ENCODE measurements at places on chromosomes 4 and X. TPM values are rescaled to one million over a fixed set of nuclear protein-coding genes. Genes with fewer than 3 reads are reported as not detected.

Gene CXCL10
- total RNA-seq: 1.3 TPM

DNA sequence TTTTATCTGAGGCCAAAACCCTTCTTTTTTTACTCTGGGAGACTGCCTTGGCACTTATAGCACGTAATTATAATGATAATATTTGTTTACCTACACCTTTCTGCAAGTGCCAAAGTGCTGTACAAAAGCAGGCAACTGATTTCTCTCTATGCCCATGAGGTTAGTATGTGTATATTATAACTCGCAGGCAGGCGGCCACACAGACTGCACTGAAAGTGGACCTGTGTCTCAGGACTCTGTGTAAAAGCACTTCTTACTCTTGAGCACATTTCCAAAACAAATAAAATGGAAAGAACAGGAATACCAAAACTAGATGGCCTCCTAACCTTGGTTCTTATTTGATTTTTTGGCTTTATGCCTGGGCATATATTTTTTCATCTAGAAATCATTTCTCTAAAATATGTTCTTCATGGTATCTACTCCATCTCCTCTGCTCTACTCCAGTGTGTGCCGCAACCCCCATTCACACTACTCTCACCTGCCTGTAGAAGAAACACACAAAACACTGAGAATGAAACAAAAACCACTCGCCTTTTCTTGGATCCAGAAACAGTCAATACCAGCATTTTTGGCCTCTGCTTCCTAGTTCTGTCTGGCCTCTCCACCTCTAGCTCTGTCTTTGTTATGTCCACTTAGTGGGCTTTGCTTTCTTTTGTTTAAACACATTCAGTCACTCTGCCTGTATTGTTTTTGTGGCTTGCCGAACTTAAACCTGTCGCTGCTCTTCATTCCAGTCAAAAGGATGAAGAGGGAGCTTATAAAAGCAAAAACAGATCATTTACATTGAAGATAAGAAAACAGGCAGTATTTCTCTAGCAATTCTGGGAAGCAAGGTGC lies 934.5 kb upstream of the TENM3 start:
- no peak for DNase-seq

DNA sequence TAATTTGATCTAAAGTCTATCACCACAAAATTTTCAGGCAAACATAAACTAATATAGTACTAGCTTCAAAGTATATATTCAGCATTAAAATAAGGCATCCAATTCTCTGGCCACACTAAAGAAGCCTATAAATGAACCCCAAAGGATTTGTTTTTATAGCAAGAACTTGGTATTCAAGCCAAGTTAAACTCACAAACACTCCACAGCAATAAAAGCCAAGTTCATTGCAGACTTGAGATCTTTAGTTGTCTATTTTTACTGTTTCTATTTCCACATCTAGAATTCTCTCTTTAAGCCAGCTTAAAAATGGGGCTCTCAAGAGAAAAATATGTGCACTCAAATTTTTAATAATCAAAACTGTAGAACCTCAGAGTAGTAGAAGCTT lies 51.1 kb downstream of the WDFY3 start:
- DNase-seq: no peak

- DNase-seq: peak; percentile 33
These were observed 133.4 kb downstream of the RASL11B start for GRCh38 chr4:52995360-52996030.

GRCh38 chr4:5474756-5475155 lies 233.6 kb downstream of the EVC2 start:
- DNase-seq: no peak

DNA sequence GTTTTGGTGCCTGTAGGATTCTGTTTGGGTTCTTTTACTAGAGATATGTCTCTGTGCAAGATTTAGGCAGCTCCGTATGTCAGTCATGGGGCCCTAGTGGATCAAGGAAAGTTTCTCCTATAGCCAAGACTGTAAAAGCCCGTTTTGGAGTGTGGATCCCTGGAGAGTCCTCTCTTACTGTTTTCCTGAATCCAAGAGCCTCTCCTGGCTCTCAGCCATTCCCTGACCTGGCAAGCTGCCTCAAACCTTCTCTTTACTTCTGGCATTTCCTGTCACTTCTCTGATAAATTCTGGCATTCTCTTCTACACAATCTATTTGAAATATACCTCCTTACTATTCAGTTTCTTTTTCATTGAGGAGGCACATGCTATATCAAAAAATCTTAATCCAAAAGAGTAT lies 41.4 kb downstream of the DCAF12L2 start:
- DNase-seq: no peak

- DNase-seq: no peak
These were observed 70.1 kb downstream of the PCYT1B start for GRCh38 chrX:24577091-24577490.

DNA sequence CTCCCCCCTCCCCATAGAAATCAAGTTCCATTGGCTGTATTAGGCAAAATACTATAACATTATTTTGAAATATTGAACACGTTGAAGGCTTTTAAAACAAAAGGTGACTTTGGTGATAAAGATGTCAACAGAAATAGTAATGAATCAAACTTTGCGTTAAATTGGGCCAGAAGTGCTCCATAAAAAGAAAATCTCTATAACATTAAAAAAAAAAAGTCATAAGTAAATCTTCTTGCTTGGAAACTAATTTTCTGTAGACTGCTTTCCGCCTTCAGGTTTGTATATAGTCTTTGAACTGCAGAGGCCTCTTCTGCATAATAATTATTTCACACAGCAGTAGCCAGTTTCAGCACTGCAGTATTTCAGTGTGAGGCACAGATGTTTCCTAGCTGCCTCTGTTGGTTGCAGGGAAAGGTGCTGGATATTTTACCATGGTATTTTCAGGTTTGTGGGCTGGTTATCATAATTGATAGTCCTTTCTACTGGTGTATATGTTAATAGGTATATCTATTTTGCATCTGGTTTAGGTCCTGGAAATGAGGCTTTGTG lies 158.9 kb downstream of the KDM6A start:
- no peak for DNase-seq

DNA sequence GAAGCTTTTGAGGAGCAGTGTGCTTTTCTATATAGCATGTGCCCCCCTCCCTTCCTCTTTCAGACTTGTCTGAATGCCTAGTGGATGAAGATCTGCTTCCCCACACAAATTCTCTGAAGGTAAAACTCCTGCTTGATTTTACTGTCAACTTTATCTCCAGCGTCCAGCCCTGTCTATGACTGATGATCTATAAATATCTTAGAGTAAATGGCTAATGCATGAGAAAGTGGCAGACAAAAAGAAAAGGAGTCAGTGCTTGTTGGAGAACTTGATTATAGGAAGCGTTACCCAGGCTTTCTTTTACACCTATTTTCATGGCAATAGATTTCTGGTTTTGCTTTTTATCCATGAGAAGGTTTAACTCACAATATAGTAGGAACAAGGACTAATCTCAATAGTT lies 168.3 kb upstream of the HS3ST1 start:
- DNase-seq: no peak

Data from mammary epithelial cell (primary cell).